ENCODE measurements at places on chromosomes 16 and 17.

DNA sequence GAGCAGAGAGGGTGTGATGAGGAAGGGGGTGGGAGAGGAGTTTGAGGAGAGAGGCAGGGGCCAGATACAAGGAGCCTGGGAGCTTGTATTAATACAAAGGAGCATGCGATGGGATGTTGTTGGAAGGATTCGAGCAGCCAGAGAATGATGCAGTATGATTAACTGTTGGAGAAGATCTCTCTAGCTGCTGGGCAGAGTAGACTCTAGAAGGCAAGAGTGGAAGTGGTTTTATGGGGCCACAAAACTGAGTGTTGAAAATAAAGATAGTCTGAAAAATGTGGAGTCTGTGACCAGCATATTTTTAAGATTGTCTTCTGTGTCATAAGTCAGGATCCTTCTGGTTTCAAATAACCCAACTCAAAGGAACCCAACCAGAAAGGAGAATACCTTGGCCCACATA is 98.3 kb downstream of the MSI2 start:
- DNase-seq = no peak

GRCh38 chr17:6374761-6375312 is 60.1 kb downstream of the AIPL1 start:
- peak; percentile 79 for DNase-seq

GRCh38 chr16:19143599-19143956 is 24.5 kb upstream of the SYT17 start:
- no peak for DNase-seq

DNA sequence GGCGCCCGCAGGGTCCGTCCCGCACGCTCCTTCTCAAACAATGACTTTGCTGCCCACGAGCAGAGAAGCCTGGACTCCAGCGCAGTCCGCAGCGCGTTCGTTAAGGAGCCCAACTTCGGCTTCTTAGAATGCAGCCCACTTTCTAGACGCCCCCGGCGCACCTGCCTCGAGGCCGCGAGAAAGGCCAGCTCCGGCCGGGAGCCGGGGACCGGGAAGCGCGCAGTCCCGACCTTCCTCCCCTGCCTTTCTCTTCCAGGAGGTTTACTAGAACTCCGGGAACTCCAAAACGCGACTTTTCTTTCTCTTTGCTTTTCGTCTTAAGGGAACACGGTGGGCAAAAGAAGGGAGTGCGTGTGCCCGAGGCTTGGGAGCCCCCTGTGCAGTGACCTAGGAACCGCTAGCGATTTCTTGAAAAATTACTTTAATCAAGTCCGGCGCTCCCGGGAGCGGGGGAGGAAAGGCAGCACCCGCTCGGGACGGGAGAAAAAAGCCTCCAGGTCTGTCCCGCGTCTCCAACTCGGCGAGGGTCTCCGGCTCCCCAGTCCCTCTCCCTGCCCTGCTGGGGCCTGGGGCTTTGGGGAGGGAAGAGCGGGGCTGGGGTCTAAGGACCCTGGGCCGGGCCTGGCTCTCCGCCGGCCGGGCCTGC is 2.6 kb downstream of the HNF1B start:
- no peak for DNase-seq

- peak; percentile 13 for DNase-seq
Observed at GRCh38 chr17:44840936-44841335, 6.7 kb upstream of the HIGD1B start.

DNA sequence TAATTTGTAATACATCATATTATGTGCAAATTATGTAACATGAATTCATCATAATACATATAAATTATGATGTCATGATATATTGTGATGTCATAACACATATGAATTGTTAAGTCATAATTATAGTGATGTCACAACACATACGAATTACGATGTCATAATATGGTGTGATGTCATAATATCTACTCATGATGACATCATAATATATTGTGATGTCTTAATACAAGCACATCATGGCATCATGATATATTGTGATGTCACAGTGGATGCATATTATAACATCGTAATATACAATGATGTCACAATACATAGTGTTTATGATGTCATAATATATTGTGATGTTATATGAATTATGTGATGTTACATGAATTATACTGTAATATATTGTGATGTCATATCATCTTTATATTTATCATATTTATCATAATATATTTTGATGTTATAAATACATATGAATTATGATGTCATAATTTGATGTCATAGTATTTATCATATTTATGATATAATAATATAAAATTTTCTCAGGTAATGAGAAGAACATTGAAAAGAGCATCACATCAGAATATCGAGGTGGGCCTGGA is 1793.0 kb downstream of the TP53TG3F start:
- no peak for DNase-seq

- DNase-seq = no peak
Observed at GRCh38 chr17:72381597-72382397, 261.0 kb downstream of the SOX9 start.

- no peak for DNase-seq
Observed at GRCh38 chr16:87536795-87537142, 43.9 kb upstream of the ZCCHC14 start.

DNA sequence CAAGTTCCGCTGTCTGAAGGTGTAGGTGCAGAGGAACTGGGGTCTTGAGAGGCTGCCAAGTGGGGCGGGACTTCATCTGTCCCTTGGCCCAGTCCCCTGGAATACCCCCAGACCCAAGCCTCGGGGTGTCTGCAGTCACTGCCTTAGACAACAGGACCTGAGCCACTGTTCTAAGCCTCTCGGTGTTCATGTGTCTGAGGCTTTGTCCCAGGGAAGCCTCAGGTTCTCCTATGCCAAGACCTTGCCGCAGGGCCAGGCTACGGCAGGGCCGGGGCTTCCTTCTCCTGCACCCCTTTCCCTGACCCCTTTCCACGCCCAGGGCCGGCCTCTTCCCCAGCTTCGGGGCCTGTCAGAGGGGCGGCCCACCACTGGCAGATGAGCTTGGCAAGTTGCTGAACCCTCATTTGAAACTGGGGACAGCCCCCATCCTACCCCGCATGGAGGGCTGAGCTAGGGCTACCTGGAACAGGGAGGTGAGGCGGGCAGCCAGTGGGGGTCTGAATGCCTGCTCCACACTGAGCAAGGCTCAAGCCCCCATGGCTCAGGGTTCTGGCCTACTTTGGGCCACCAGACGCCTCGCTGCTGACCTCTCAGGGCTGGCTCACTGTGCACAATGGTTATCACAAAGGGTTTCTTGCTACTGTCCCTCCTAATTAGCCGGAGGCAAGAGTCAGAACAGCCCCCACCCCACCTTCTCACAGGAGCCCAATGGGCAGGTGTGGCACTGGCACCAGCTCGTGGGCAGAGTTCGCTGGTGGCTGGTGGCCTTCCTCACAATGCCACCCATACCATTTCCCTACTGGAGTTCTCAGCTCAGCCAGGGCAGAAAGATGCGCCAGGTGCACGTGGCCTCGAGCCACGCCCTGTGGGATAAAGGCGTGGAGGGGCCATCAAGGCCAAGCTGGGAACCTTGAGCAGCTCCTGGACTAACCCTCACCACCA is 7.1 kb downstream of the LITAFD start:
- no peak for DNase-seq

DNA sequence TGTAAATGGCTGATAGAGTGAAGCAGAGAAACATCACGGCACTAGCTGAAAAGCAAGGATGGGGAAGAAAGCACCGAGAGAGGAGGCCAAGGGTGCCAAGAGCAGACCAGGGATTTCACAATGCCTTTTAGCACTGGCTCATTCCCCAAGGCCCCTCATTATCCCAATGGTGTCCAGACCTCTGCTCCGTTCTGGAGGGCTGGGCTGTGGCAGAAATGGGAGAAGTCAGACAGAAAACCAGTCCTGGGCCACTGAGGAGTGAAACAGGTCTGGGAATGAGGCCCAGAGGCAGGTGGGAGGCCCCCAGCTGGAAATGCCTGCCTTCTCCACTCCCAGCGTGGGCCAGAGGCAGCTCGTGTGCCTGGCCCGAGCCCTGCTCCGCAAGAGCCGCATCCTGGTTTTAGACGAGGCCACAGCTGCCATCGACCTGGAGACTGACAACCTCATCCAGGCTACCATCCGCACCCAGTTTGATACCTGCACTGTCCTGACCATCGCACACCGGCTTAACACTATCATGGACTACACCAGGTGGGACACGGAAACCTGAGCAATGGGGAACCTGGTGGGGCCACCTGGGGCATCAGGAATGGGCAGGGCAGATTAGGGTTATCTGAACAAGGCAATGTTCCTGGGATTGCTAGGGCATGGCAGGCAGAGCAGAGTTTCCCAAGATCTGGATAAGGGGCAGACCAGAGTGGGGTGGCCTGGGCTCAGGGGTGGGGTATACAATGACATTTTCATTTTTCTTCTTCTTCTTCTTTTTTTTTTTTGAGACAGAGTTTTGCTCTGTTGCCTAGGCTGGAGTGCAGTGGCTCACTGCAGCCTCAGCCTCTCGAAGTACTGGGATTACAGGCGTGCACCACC is 20.3 kb downstream of the ANKRD40 start:
- DNase-seq = no peak

GRCh38 chr16:8949536-8950418 is 13.9 kb downstream of the USP7 start:
- no peak for DNase-seq

GRCh38 chr16:66427871-66428681 is 981 bp downstream of the BEAN1 start:
- no peak for DNase-seq

GRCh38 chr17:29716566-29716965 is 93.9 kb upstream of the CORO6 start:
- DNase-seq = no peak

DNA sequence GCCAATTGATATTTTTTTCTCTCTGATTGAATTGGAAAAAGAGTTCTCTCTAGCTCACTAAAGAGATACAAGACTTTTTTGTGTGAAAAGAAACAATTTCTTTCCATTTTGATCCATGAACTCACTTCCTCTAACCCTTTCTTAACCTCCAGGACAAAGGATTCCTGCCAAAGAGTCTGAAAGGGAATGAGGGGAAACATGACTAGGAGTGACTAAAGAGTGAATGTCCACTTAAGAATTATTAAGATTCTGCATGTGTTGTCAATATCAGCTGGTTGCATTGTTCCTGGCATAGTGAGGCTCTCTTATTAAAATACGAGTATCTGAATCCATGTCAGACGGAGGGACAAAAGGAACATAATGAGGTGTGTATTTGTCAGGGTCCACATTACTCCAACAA is 344.7 kb downstream of the GRIN2A start:
- no peak for DNase-seq

DNA sequence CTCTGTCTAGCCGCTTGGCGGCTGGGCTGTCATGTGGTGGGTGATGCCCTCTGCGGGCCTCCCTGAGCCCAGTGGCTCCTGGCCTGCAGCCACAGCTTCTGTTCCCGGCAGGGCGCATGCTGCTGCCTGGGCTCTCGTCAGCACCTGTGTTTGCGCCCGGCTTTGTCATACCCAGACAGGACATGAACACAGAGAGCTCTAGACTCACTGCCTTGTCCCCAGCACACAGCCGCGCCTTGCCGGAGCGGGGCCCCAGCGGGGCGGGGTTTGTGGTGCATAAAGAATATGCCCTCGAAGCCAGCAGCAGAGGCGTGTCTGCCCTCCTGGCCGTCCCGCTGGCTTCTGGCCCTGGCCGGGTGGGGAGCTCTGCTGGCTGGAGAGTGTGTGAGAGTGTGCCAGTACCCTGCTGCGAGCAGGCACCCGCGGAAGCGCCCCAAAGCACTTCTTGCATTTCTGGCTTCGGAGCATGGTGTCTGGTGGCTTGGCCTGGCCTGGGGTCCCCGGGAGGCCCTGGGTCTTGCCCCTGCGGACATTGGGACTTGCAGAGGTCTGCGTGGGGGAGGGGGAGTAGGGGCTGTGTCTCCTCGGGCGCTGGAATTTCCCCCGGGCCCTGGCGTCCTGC is 14.4 kb downstream of the ASPSCR1 start:
- no peak for DNase-seq
